ENCODE measurements at places on chromosomes 7 and 10.

DNA sequence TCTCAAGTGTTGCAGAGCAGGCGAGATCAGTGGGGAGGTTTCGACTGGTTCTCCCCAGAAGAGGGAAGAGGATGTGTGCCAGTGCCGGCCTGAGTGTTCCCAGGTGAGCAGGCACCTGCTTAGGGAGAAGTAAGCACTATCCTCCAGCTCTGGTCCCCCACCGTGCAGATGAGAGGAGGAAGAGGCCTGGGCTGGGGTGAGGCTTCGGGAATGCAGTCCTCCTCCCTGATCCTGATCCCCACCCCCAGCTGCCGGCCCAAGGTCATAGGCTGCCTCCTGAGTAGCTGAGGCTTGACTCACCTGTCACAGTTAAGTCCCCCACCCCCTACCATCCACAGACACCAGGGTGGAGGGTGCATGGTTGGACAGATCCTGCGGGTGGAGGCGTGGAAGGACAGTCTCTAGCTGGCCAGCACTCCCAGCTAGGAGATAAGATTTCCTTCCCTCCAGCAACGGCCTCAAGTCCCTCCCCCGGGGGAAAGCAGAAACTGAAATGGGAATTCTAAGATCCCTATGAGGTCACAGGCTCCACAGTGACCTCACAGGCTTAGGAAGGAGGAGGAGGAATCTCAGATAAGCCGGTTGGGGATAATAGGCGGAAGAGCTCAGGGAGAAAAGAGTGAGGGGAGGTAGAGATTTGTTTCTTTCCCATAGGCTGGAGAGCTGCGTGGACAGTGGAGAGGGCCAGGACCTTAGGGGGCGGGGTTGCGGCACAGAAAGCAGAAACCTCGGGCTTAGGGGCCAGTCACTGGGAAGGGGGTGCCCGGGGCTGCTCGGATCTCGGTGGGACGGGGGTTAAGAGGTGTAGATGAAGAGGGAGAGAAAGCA is 1.0 kb downstream of the LRCH4 start:
- no peak for DNase-seq

- no peak for DNase-seq
Measured at GRCh38 chr7:106415433-106415832, 130.7 kb upstream of the NAMPT start.

DNA sequence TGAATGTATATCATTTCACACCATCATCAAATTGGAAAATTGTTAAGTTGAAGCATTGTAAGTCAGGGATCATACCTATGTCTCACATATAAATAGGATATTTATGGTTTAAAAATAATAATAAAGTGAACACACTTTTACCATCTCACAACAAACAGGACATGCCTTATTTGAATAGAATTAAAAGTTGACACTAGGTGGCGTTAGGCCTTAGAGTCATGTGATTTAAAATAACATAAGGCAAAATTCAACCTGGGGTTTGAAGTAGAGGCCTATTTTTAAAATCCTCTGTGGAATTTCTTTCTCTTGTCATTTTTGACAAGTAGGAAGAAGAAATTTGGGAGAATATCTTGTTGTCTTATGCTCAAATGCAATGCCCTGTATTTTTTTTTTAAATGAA is 184.7 kb upstream of the PCDH15 start:
- no peak for DNase-seq

GRCh38 chr10:4498711-4499251 is 327.2 kb upstream of the AKR1E2 start:
- no peak for DNase-seq

DNA sequence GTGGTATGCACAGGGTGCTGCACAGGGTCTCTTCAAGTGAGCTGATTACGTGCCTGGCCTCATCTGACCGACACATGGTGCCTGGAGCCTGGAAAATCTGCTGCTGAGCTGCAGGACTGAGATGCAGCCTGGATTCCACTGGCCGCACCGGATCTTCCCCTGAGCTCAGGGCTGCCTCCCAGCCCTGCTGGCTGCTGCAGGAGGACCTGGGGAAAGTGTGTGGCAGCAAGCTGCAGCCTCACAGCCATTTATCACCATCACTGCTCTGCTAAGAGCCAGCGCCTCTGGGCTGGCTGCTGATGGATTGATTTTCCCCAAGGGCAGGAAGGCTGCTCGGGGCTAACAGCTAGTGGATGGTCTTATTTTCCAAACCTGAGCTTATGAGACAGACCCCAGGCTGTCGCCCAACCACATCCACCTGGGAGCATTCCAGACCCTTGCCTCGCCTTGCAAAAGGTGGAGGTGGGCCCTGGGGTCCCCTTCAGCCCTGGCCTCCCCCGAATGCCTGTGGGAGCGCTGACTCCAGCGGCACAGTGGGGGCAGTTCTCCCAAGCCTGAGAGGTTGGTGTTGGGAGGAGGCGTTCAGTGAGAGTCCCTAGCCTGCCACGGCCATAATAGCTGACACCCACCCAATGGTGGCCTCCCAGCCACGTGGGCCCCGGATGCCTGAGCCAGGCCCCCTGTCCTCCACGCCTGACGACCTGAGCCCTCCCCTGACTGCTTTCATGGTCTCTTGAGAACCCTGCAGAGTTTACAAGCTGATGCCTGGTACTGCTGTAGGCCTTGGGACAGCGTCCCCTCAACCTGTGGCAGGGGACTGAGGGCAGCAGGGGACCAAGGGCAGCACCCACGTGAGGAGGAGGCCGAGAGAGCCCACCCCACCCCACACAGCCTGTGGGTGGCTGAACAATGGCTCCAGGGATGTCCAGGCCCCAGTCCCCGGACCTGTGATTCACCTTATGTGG is 38.2 kb downstream of the STK32C start:
- DNase-seq = no peak

- no peak for DNase-seq
Measured at GRCh38 chr7:34281260-34281659, 375.9 kb downstream of the BMPER start.

DNA sequence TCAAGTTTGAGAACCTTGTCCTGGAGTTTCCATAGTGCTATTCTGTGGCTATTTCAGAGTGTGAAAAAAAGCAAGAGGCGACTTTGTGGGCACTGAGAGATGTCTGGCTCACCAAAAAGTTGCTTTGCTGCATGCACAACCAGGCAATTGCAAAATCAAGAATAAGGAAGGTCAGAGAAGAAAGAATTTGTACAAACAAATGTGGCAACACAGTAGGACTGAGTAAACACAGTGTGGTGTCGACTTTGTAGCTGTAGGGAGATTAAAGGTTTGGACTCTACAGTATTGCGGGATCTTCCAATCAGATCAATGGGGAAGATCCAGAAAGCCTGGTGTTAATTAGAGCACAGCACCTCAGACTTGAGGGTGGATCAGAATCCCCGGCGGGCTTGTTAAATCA is 88.1 kb upstream of the PLPP4 start:
- no peak for DNase-seq

- DNase-seq = no peak
Measured at GRCh38 chr7:158035343-158035742, 552.3 kb downstream of the PTPRN2 start.

DNA sequence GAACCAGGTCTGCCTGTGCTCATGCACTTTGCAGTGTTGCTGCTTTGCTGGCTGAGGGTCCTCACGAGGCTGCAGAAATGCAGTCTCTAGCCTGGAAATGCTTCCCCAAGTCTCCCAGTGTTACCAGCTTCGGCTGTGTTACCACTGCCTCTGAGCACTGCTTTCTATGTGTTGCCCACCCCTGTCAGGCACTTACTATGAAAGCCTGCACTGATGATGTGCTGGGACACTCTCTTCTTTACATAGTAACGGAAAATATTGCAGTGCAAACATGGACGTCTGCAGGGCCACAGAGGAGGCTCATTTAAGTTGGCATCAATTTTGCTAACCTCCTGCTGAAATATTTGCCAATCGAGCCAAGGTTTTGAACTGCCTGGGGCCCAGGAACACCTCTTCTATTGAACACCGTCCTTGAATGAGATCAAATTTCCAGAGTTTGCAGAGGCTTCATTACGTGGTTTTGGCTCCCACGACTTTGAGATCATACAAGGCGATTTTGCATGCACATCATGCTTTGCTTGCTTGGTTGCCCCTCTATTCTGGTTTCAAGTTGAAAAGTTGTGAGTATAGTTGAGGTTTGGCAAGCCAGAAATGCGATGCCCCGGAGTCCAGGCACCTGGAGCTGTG is 404.7 kb upstream of the PODXL start:
- no peak for DNase-seq
